Trophoblast cell (in vitro differentiated cells and primary cell): ENCODE measurements at places on chromosomes 5 and 9.

GRCh38 chr9:6433410-6433809 is 20.4 kb downstream of the UHRF2 start:
- no peak for DNase-seq

GRCh38 chr9:71704796-71705195 is 63.5 kb downstream of the CEMIP2 start:
- DNase-seq: no peak

- peak; percentile 82 for DNase-seq
These were observed 22.6 kb upstream of the CTNNAL1 start for GRCh38 chr9:109035684-109036423.

- no peak for DNase-seq
These were observed 110.6 kb downstream of the MLLT3 start for GRCh38 chr9:20511686-20512085.

DNA sequence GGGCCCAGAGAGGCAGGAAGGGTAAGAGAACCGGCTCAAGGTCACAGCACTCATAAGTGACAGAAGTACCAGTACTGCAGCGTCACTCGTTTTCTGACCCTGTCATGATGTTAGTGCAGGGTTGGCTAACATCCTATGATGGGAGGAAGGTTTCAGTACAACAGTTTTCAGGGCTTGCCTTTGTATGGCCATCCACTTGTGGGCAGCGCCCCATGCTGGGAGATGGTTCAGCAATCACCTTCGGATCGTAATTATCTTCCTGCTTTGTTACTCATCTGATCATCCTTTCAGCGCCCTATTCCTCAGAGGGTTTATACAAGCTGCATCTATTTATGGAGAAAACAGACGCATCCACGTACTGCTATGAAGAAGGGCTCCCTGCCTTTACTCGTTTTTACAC is 2.4 kb downstream of the MAP1B start:
- no peak for DNase-seq

GRCh38 chr5:173029499-173029921 is 26.6 kb upstream of the CREBRF start:
- no peak for DNase-seq

DNA sequence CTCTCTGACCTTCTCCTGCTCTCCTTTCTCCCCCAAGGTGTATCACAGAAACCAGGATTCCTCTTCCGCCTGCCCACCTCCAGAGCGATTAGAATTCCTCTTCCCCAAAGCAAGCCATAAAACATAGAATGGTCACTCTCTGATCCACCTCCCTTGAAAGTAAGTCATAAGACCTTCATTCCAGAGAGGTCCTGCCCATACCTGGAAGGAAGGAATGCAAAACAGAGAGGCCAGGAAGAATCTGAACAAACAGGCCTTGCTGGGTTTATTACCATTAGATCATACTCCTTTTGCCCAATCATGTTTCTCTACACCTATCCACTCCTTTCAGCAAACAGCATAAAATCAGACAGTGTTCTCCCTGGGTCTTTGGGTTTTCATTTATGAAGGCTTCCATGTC is 21.0 kb downstream of the CDKL3 start:
- DNase-seq: peak; percentile 87

DNA sequence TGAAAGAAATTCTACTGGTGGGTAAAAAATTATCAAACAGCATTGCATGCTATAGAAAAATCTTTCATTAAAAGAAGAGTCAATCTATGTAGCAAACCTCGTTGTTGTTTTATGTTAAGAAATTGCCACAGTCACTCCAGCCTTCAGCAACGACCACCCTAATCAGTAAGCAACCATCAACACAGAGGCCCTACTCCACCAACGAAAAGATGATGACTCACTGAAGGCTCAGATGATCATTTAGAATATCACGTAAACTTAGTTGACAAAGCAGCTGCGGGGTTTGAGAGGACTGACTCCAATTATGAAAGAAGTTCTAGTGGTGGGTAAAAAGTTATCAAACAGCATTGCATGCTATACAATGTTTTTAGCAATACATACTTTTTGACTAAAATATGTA is 242.6 kb downstream of the DRD1 start:
- DNase-seq: no peak

- no peak for DNase-seq
These were observed 10.6 kb downstream of the GRIN3A start for GRCh38 chr9:101727612-101728524.

GRCh38 chr9:109862452-109862851 is 82.5 kb downstream of the PALM2AKAP2 start:
- DNase-seq: peak; percentile 17

GRCh38 chr9:71987471-71988371 is 72.7 kb downstream of the C9orf57 start:
- DNase-seq: no peak

- no peak for DNase-seq
These were observed 21.5 kb downstream of the SECISBP2 start for GRCh38 chr9:89339807-89340206.

- no peak for DNase-seq
These were observed 23.3 kb upstream of the COL5A1 start for GRCh38 chr9:134618163-134618832.

GRCh38 chr9:131105952-131106351 is 9.6 kb downstream of the AIF1L start:
- no peak for DNase-seq

DNA sequence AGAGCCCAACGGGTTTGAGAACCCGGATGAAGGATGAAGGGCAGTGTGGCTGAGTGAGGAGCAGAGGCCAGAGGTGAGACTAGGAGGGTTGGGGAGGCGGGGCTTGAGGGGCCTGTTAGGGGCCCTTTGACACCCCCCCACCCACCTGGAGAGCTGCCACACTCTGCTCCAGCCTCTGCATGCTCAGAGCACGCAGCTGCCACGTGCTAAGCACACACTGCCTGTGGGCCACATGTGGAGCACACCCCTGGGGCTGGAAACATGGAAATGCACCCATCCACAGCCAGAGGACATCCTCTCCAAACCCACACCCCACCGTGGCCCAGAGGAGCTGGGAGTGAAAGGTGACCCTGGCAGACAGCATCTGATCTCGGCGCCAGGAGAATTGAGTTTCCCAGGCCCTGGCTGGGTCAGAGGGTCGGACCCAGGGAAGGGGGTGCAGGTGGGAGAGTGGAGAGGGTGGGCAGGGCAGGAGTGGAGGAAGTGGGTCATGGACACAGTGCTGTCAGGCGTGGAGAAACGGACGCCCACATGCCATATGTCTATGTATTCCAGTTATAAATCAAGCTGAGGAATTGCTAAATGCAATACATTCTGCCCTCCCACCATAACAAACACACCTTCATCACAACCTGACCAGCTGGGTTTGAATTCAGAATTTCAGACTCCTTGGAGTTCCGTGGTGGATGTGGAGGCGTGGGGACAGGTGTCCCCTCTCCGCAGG is 5.9 kb downstream of the DNM1 start:
- DNase-seq: no peak

DNA sequence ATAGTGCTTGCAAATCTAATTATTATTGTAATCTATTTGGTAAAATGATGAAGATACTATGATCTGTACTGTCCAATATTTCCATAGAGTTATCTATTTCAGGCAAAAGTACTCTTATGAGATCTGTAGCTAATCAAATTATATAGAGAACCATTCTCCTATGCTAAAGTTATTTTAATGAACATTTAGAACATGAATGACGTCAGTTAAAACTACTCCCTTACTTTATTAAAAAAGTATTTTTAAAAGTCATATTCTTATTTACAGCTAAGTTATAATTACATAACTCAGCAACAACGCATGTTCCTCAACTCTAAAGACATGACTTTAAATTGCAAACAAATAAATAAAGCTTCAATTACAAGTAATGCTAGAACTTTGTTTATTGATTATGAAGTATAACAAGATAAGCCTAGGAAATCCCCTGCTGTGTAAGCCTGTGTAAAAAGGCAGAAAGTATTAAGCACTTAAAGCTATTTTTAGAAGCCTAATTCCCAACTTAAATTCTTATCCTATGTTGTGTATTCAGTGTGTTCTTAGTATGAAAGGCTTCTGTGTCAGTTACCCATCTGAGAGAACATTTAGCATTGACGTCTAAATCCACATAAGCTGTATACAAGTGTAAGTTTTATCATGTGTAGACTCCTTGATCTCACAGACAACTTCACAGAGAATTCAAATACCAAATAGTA is 285.7 kb downstream of the HCN1 start:
- no peak for DNase-seq

- peak; percentile 31 for DNase-seq
These were observed 27.4 kb downstream of the PDE6A start for GRCh38 chr5:149917073-149917676.

DNA sequence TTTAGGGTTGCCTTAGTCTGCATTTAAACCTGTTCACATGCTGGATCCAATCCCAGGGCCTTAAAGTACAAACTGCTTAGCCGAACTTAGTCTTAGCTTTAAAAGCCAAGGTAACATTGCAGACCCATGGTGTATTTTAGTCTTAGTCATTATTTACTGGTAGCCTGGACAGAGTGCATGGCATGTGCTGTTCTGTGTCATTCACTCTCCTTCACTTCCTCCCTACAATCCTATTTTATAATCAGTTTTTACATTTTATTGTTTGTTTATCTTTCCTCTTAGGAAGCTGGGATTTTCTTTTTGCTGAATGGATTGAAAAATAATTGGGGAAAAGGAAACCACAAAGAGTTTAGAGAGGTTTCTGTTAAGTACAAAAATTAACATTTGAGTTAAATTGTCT is 29.4 kb upstream of the TAL2 start:
- no peak for DNase-seq

- no peak for DNase-seq
These were observed 531 bp downstream of the MVB12B start for GRCh38 chr9:126327006-126327713.

DNA sequence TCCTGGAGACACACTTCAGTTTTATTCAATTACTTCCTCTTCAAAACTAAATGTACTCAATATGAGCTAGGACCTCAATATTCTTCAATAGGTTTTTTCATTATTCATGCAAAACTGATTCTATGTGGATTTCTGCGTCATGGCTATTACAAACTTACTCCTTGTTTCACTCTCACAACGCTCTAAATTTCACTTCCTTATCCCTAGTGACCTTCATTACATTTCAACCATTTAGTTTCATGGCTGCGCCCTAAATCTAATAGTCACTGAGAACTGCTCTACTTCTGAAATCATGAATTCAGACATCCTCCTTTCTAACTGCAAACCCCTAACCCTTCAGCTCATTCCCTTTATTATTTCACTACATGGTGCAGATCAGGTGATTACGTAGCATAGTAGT is 93.9 kb downstream of the SLC25A46 start:
- DNase-seq: no peak

DNA sequence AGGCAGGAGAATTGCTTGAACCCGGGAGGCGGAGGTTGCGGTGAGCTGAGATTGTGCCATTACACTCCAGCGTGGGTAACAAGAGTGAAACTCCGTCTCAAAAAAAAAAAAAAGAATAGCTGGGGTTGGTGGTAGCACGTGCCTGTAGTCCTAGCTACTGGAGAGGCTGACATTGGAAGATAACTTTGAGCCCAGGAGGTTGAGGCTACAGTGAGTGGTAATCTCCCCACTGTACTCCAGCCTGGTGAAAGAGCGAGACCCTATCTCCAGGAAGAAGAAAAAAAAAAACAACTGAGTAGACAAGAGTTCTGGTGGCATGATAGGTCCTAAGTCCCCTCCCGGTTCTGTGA is 26.3 kb downstream of the GOLGA2 start:
- DNase-seq: no peak

- peak; percentile 52 for DNase-seq
These were observed 100.4 kb downstream of the KLHL3 start for GRCh38 chr5:137635521-137635921.

- DNase-seq: peak; percentile 64
These were observed 106.7 kb downstream of the SMIM15 start for GRCh38 chr5:61055434-61056006.

DNA sequence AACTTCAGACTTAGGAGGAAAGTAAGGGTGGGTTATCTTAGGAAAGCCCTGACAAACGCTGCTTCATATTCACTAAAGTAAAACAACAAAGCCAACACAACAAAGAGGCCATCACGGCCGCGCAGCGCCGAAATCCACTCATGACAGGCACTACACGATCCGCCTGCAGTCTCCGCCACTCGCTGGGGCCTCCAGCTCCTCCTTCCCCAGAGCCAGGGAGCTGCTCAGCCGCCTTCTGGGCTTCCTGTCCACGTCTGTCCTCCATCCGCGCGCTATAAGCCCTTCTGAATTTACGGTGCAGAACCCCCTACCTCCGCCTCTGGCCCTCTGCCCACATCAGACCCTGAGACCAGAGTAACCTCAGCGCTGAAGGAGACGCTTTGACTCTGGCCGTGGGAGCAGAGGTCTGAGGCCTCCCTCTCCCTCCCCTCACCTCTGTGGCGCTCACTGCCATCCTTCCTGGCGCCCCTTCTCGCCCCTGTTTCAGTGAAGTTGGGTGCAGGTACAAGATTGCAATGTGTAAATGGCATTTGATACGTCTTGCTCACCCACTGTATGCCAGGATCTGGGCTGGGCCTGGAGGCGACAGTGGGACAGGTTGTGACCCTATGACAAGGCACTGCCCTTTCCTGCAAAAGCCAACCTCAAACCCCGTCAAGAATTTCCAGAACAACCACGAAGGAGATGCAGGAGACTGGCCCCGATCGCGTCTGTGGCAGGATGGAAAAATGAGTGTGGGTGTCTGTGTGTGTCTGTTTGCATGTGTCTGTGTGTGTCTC is 74.9 kb upstream of the PHYKPL start:
- no peak for DNase-seq

GRCh38 chr5:89991592-89991991 is 418.0 kb downstream of the CETN3 start:
- DNase-seq: no peak

DNA sequence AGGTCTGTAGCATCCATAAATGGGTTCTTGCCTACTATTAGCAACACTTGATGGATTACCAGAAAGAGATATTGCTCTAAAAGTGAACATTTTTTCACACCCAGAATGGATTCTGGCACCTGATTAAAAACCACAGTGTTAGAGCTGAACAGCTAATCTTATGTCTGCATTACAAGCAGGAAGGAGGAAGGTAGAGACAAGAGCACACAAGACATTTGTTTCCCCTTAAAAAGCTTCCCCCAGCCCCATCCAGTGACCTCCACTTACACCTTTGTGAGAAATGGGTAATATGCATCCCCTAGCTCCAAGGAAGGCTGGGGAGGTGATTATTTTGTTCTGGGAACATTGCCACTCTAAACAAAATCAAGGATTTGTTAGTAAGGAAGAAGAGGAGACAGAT is 12.0 kb upstream of the TRIM36 start:
- no peak for DNase-seq

- no peak for DNase-seq
These were observed 352.7 kb downstream of the EBF1 start for GRCh38 chr5:158746979-158747378.

DNA sequence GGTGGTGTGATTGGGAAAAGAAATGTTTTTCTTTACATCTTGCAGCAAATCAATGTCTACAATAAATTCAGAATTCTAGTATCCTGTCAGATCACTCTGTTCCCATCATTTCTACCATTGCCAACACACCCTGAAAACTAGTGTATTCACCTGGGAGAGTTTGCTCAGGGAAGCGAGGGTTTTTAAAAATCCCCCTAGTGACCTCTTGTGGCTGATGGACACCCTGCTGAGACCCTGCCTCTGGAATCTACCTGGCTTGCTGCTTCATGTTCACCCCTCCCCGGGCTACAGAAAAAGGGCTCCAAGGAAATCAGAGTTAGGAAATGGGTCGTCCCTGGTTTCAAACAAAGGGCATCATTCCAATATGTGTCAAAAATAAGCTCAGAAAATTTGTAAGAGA is 21.4 kb upstream of the ALDOB start:
- DNase-seq: no peak

- DNase-seq: no peak
These were observed 22.9 kb upstream of the HMGCS1 start for GRCh38 chr5:43336159-43336558.
